CD4-positive, alpha-beta T cell treated with Interleukin-17A for 1 hour (primary cell): ENCODE measurements at places on chromosomes 13 and 19.

DNA sequence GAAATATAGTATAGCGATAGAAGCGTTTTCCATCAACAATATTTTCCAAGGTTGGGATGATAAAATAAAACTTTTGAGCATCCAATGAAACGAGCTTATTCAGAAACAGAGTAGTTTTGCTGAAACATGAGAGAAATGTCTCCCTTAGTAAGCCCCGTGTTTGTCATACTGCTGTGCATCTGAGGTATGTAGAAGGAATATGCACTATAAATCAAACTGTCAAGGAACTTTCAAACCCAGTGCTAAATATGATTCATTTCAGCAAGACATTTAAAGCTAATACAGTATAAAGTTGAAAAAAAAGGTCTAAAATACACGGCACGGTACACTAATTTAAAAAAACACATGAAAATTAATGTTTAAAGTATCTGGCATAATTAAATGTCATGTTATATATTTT, 546.2 kb downstream of the SLITRK5 start:
- no peak for DNase-seq

GRCh38 chr19:45187421-45188100, 9.0 kb downstream of the BLOC1S3 start:
- DNase-seq = peak; percentile 66

DNA sequence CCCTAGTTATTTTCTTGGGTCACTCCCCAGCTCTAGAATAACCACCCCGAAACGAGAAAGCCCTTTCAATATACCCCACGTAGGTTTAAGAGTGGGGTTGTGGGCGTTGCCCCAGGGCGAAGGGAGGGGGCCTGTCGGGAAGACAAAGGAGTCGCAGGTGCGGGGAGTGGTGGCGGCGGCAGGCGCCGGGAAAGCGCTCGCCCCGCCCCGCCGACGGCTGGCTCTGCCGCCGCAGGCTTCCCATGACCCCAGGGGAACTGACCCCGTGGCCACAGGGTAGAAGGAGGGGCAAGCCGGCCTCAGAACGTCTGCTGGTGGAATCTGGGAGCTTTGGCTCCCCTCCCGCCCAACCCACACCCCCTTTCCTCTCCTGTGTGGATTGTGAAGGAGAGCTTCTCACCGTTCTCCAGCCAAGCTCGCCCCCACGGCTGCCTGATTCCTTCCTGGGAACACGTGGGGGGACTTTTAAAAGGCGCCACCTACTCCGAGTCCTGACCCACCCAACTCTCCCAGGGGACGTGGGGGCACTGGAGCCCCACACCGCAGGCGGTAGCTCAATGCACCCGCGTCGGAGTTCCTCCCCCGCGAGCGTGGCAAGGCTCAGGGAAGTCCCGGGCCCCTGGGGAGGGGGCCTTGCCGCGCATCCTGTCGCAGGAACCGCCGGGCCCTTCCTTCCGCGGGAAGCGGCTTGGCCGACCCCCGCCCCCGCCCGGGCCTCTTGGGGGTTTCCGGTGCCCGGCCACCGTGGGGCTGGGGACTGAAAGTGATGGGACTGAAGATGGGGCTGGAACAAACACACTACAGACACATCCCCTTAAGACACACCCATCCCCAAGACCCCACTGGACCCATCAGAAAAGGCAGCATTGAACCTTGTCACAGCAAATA, 5.5 kb downstream of the IER2 start:
- peak; percentile 90 for DNase-seq

DNA sequence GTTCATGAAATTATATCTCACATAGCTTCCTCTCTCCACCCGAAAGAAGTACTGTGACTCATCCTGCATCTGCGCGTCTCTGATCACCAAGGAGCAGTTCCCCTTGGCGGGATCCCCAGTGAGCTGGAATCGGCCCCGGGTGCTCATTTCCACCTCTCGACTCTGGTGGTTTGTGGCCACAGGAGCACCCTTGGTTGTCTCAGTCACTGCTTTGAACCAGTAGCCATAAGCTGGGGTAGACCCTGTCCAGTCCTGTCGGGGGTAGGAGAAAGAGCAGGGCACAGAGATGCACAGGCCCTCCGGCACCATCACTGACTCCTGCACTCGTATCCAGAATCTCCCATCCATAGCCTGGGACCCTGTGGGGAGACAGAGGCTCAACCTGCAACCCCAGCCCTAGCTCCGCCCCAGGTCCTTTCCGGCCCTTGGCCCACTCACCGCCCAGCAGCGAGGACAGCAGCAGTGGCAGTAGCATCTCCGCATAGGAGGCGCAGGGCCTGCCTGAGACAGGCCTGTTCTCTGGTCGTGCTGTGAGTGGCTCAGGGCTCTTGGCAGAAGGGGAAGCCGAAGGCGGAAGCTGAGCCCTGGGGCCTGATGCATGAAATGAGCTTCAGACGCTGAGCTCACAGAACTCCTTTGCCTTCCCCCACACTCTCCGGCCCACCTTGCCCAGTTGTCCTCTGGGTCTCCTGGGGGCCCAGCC, at the start of gene SIGLEC10:
TSS of gene SIGLEC10 (minus strand) at position 536 of the 703 bp plus-strand sequence. CDS start at position 475, 61 bp downstream.
- no peak for DNase-seq

DNA sequence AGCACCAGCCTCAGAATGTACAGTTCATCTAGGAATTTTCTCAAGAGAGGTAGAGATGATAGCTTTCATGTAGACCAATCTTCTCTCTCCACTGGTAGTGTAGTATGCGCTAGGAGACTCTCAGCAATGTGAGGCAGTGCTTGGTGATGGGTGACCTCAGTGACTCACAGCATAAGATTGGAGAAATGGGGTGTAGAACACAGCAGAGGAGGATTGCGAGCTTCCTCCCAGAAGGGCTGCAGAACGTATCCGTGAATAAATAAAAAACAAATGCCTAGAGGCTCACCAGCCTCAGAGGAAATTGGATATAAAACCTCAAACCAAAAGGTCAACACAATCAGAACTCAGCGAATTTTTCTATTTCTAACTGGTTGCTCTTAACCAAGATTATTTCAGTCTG, 182.9 kb upstream of the RXFP2 start:
- DNase-seq = no peak
